ENCODE measurements at places on chromosomes 7 and 10. TPM values are rescaled to one million over a fixed set of nuclear protein-coding genes. Genes with fewer than 3 reads are reported as not detected.
A peak's percentile ranks its signal among the peaks of the same experiment; 100 is the strongest.

DNA sequence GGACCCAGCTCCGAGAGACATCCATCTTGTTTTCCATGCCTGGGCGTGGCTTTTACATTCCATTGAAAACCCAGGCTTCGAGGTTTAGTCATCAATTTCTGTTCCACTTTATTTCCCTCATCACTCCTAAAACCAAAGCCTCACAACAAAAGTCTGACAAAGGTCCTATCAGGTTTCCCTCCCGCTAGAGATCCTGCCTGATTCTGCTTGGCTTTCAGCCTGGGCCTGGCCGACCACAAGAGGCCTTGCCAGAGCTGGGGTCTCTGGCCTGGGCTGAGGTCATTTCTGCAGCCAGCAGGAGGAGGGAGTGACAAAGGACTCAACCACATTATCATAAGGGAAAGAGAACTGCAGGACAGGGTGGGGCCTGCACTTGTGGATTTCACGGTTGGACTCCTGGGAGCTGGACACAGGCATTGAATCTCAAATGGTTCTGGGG is 167.0 kb downstream of the FANK1 start:
- no peak for DNase-seq

DNA sequence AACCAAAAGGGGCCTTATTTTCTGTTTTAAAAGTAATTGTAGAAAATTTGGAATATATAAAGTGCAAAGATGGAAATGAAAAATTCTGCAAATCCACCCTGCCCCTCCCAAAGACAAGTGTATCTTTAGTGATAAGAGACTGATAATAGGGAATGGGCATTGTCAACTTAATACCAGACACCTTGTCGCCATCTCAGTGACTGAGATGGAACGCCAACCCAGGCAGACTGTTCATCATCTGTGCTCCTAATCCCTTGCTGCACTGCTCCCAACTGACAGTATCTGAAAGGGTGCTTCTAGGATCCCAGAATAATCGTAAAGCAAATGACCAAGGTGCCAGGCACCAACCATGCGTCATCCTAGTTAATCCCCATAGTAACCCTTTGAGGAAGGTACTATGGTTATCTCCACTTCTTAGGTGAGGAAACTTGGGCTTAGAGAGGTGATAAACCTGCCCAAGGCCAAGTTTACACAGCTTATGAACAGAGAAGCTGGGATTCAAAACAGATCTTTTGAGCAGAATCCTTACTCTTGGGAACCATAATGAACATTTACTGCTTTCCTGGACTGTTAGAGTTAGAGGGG is 583.7 kb downstream of the GATA3 start:
- no peak for DNase-seq

DNA sequence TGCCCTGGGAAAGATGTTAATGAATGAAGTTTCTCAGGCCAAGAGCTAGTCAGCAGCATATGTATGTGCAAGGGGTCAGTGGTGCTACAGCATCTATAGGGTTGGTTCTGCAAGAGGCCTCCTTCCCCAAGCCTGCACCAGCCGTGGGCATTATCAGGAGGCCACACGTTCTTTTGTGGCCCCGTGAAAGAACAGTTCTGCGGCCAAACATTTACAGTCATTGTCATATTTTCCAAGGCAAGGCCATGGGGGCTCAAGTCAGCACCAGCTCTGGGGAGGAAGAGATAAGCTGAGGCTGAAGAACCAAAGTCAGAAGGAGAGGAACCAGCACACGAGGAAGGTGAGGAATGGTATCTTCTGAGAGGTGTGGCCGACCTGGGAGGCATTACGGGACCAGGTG is 54.4 kb upstream of the TMEM72 start:
- no peak for DNase-seq

Gene PLAC9
- total RNA-seq, result 166 TPM

- DNase-seq, result no peak
Observed at GRCh38 chr10:123517901-123518300, 148.3 kb upstream of the GPR26 start.

DNA sequence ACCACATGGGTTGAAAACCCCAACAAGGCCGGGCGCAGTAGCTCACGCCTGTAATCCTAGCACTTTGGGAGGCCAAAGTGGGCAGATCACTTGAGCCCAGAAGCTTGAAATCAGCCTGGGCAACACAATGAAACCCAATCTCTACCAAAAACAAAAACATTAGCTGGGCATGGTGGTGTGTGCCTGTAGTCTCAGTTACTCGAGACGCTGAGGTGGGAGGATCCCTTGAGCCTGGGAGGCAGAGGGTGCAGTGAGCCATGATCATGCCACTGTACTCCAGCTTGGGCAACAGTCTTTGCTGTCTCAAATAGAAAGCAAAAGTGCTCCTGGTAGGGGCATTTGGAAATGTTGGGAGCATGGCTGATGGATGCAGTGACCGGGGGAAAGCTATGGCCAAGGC is 209.6 kb upstream of the PLXNA4 start:
- no peak for DNase-seq

GRCh38 chr10:25616903-25617592 is 317.0 kb upstream of the MYO3A start:
- no peak for DNase-seq

GRCh38 chr7:158470336-158470735 is 117.3 kb downstream of the PTPRN2 start:
- no peak for DNase-seq

GRCh38 chr7:24786941-24787340 is 29.7 kb upstream of the GSDME start:
- no peak for DNase-seq

GRCh38 chr7:74356589-74357315 is 67.5 kb downstream of the CLIP2 start:
- DNase-seq, result no peak

DNA sequence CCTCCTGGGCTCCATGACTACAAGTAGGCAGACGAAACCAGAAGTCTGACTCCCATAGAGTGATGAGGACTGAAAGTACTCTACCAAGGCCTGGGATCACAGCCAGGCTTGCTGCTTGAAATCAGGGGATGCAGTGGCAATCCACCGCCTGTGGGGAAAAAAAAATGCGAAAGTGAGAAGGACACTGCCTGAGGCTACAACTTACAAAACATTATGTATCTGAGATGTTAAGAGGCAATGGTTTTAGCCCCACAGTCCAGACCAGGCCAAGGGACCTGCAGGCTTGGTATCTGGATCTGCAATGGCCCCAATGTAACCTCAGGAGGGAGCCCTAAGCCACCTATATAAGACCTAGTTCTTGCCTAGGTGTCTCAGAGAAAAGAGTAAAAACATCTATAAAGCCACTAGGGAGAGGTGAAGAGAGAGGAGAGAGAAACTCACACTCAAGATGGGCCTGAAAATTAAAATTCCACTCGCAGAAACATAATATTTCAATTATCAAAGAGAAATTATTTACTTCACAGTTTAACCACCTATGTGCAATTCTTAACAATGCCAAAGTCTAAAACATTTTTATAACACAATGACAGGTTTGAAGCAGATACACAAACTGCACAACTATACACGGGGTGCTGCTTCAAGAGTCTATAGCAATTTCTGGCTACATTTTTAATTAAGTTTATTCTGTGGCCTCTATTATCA is 13.9 kb downstream of the DNAJC1 start:
- DNase-seq, result peak; percentile 17

- DNase-seq, result no peak
Observed at GRCh38 chr7:23343806-23344475, 44.8 kb downstream of the MALSU1 start.

- no peak for DNase-seq
Observed at GRCh38 chr10:132311338-132311939, 3.7 kb upstream of the STK32C start.

Data from tibial nerve (tissue), 4 donors.